ENCODE measurements at places on chromosomes 12 and 14.

- DNase-seq: no peak
Measured at GRCh38 chr14:43855556-43855955, 651.5 kb downstream of the FSCB start.

DNA sequence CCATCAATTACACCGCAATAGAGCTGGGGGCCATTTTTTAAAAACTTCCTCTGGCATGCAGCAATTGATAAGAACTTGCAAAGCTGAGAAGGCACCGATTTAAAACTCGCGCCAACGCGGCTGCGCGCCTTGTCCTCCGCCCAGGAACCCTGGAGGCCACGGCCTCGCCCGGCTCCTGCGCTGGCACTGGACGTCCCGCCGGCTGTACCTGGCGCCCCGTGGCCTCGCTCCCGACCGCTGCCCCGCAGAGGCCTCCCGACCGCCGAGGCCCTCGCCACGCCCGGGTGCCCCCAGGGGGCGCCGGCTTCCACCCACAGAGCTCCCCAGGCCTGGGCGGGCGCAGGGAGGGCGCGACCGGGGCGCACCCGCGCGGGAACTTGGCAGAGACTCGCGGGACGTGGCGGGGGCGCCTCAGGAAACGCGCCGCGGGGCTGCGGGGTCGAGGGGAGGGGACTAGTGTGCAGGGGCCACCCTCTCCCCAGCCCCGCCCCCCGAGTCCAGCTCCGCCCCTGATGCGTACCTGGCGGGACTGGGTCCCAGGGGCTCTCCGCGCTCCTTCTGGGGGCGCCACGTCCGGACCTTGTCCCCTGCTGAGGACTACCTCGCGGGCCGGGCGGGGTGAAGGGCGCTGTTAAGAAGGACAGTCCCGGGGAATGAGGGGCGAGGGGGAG lies 65.7 kb downstream of the TNFAIP2 start:
- no peak for DNase-seq

DNA sequence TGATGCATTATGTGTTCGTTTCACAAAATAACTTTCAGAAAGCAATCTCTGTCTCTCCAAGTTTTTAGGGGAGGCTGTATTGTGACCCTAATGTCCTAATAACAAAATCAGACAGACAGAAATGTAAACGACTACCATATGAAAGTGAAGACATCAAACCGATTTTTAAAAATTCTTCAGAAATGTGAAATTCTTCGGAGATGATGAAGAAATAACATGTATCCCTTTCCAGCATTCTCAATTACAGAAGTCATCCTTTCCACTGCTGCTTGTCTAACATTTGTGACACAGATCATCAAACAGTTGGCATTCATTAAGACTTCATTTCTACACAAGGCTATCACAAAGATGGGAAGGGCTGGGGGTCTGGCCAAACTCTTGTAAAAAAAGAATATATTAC lies 41.0 kb downstream of the DMAC2L start:
- no peak for DNase-seq

- DNase-seq: no peak
Measured at GRCh38 chr12:39145175-39145999, 240.0 kb upstream of the CPNE8 start.

GRCh38 chr12:132866251-132866828 lies 21.1 kb downstream of the CHFR start:
- no peak for DNase-seq

GRCh38 chr14:103516426-103517173 lies 6.0 kb downstream of the CKB start:
- DNase-seq: no peak

GRCh38 chr14:68586896-68587751 lies 205.7 kb downstream of the ZFP36L1 start:
- no peak for DNase-seq

DNA sequence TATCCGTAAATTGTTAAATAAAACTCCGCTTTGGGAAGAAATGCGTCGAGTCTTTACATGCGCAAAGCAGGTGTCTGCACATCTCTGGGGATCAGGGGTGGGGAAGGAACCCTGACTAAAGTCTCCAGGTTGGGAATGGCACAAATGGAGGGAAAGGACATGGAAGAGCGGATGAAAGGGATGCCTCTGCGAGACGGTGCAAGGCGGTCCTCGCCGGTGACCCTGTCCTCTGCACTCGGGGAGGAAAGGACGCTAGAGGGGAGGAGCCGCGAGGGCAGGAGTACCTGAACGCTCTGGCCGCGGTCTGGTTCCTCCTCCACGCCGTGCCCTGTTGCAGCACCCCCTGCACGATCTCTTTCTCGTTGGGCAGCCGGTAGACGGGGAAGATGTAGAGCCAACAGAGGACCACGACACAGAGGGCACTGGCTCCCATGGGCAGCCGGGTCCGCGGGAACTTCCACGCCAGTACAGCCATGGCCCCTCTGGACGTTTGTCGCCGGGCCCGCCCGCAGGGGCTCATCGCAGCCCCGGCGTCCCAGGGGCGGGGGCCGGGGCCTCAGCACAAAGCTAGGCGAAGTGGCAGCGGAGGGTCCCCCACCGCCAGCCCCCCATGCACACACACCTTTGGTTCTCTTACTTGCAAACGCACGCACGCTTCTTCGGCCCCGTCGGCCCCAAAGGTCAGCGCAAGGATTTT lies 646 bp downstream of the ST8SIA1 start:
- no peak for DNase-seq

DNA sequence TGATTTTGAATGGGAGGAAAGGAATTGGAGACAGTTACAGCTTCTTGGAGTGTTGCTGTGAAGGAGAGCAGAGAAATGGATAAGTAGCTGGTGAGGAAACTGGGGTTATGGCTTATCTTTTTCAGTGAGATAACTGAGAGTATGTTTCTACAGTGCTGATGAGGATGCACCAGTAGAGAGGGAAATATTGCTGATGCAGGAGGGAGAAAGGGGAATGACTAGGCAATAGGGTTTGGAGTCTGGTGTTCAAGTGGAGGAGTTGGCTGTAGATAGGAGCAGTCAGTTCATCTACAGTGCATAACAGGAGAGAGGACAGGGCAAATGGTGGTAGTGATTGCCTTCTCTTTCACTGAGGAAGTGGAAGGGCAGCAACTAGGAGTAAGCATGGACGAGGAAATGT lies 33.0 kb downstream of the SPATS2 start:
- no peak for DNase-seq
